NCI-H1436 (cell line): ENCODE measurements at places on chromosomes 6 and 20.

- peak; percentile 65 for DNase-seq
Measured at GRCh38 chr20:7155282-7155681, 387.8 kb downstream of the BMP2 start.

- no peak for DNase-seq
Measured at GRCh38 chr20:46833360-46833759, 61.3 kb upstream of the EYA2 start.

DNA sequence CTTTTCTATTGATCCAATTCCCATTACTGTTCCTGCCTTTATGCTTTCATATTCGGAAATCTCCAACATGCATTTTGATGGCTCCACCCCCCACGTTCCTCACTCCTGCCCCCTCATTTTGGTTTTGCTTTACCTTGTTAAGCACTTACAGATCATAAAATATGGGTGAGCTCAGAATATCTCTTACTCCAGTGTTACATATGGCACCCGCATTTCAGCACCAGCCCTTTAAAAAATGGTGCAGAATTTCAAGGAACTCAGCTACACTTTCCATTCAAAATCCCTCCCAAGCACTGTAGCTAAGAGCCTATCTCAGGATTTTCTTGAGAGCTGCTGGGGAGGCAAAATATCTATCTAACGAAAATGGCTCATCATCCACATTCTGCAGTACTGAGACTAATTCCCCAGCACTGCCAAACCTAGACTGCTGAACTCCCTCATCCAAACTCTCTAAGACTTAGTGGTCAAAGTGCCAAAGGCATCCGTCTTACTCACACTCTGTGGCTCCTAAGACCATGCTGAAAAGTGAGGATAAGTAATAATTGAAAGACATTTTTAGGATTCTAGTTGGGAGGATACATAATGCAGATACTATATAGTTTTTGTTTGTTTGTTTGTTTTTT is 7.8 kb downstream of the SGK1 start:
- no peak for DNase-seq

- DNase-seq = no peak
Measured at GRCh38 chr20:16206817-16207216, 366.4 kb downstream of the KIF16B start.

- no peak for DNase-seq
Measured at GRCh38 chr6:29665942-29666825, 9.3 kb downstream of the MOG start.

DNA sequence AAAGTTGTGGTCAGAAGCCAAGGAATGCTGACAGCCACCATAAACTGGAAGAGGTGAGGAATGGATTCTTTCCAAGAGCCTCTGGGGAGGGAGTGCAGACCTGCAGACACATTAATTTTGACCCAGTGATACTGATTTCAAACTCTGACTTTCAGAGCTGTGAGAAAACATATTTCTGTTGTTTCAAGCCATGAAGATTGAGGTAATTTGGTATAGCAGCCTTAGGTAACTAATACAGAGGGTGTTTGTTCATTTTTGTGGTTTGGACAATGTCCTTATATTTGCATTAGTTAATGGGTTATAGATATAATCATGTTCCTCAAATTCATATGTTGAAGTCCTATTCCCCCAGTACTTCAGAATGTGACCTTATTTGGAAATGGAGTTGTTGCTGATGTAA is 85.4 kb upstream of the GTSF1L start:
- DNase-seq = no peak

DNA sequence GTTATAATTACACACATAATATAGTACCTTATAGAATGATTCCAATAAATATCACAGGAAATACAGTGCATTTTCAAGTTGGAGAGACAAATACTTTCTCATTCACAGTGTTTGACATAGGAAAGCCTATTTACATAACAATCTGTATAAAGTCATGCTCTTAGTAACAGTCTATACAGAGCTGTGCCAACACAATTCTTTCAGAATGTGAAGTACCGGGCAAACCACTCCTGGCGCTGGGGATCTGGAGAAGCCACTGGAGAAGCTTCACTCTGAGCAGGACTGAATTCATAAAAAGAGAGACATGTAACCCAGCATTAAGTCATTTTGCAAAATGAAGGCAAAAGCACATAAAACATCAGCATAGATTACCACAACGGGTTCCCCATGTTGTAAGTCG is 24.9 kb upstream of the MCM9 start:
- DNase-seq = no peak

- DNase-seq = no peak
Measured at GRCh38 chr6:148591656-148592055, 155.2 kb upstream of the UST start.

GRCh38 chr6:108872575-108872974 is 24.4 kb downstream of the ARMC2 start:
- no peak for DNase-seq

- DNase-seq = no peak
Measured at GRCh38 chr6:106539936-106540335, 89.4 kb downstream of the RTN4IP1 start.

- no peak for DNase-seq
Measured at GRCh38 chr6:75603106-75603420, 1.4 kb downstream of the SENP6 start.

GRCh38 chr6:140427842-140428241 is 1053.4 kb upstream of the CITED2 start:
- no peak for DNase-seq

- DNase-seq = no peak
Measured at GRCh38 chr6:51459958-51460357, 627.5 kb downstream of the PKHD1 start.

- no peak for DNase-seq
Measured at GRCh38 chr6:12241493-12242175, 48.5 kb upstream of the EDN1 start.

- DNase-seq = no peak
Measured at GRCh38 chr6:132820629-132821381, 6.4 kb downstream of the RPS12 start.

DNA sequence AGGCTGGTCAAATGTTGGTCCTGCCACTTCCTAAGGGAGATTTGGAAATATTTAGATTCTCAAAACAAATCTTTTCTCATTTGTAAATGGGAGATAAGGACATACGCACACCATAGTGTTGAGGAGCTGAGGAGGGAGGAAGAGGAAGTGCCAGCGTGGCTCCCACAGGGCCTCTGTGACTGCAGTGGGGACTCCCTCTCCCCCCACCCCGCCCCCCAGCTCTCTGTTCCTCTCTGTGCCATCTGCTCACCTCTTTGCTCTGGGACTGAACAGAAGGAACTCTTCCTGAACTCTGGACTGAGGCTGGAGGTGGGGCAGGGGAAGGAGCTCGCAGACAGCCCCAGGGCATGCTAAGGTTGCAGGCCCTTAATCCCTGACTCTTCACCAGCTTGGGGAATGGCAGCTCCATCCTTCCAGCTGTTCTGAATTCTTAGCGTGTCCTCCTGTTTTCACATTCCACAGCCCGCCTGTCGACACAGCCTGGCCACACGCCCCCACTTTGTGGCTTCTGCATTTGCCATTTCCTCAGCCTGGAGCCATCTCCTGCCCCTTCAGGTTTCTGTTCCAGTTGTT is 11.4 kb downstream of the DDX27 start:
- no peak for DNase-seq

GRCh38 chr6:170179616-170180324 is 111.1 kb downstream of the DLL1 start:
- no peak for DNase-seq

DNA sequence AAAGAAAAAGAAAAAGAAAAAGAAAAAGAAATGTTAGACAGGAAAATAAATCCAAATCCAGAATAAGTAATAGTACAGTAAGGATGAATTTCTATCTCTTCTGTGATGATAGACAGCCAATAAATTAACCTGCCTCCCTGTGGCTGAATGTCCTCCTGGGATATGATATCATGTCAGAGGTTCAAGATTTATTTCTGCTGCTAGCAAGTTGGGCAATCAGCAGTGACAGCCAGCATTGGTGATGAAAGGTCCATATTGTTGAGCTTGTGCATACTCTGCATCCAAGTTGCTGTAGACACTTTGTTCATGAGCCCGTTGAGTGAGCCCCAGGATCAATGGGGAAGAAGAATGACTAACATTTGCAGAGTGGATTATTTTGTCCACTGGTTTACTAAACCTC is 44.9 kb upstream of the CEP85L start:
- no peak for DNase-seq

- no peak for DNase-seq
Measured at GRCh38 chr6:21668795-21669194, 75.2 kb downstream of the SOX4 start.

GRCh38 chr6:55469951-55470366 is 109.0 kb downstream of the HMGCLL1 start:
- DNase-seq = no peak

- no peak for DNase-seq
Measured at GRCh38 chr6:135258970-135259369, 77.9 kb downstream of the MYB start.

- no peak for DNase-seq
Measured at GRCh38 chr6:139597087-139597763, 222.8 kb upstream of the CITED2 start.

DNA sequence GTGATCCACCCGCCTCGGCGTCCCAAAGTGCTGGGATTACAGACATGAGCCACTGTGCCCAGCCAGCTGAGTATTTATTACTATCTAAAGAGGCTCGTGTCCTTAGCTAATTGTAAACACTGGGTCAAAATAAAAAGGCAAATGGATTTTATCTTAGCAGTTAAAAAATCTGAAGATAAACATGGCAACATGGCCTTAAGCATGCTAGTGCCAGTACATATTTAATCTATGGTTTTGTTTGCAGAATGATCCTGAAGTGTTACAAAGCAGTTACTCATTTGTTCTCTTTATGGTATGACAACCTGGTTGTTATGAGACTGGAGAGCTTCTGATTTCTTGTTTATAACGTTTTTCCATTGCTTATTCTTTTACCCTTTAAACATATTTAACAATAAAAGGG is 3.9 kb upstream of the KIAA0408 start:
- DNase-seq = no peak

DNA sequence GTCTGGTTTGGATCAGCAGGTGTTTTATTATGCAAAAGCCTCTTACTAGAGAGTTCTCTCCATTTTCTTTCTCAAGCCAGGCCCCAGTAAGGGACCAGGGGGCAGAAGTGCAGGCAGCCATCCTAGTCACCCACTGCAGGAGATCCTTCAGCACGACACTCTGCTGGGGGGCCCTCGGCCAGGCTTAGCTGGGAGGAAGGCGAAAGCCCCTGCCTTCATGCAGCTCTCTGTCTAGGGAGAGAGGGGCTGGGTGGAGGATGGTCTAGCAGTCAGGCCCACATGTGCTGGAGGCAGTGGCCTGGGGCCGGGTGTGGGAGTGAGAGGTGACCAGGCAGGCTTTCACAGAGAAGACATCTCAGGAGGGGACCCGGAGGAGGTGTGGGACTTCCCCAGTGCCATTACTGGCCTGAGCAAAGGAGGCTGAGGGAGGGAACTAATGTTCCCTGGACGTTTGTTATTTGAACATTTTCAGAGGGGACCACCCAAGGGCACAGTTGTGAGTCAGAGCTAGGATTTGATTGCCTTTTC is 33.5 kb upstream of the VSTM2L start:
- DNase-seq = no peak

DNA sequence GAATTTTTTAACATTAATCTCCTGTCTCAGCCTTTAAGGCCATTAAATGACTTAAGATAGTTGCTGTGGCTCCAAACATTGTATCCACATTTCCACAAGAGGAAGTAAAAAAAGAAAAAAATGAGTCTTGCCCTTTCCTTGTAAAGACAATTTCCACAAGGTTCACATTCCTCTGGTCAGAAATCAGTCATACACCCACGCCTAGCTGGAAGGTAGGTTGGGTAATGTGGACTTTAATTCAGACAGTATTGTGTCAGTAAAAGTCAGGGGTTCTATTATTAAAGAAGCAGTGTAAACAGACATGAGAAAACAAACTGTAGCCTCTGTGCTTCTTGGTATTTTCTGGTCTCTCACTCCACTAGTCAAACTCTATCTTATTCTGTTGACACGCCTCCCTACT is 682.0 kb downstream of the GRIK2 start:
- DNase-seq = no peak

GRCh38 chr6:43771210-43771857 is 1.3 kb downstream of the VEGFA start:
- peak; percentile 15 for DNase-seq

GRCh38 chr20:60295214-60295613 is 337.0 kb downstream of the CDH26 start:
- no peak for DNase-seq

- no peak for DNase-seq
Measured at GRCh38 chr6:5517796-5518195, 256.5 kb downstream of the FARS2 start.

DNA sequence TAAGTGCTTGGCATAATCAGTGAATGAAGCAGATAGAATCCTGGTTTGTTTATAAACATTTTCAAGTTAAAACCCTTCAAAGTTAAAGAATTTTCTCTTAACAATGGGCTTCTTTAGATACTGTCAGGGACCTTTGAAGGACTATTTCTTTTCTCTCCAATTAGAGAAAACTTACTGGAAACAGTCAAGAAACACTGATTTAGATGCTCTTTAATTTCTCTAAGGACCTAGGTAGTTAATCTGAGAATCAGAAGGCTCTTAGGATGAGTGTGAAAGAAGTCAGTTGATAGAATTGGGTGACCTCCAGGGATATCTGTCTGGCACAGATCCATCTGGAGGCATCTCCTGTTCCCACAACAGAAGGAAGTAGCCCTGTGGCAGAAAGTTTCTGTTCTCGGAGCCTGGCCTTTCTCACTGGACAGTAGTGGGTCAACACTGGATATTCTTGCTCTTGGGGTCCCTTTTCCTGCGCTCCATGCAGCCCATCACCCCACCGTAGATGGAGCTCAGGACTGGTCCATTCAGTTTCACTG is 22.5 kb downstream of the KIAA0408 start:
- no peak for DNase-seq
